ENCODE measurements at places on chromosomes 5 and 9. TPM values are rescaled to one million over a fixed set of nuclear protein-coding genes. Genes with fewer than 3 reads are reported as not detected.
A peak's percentile ranks its signal among the peaks of the same experiment; 100 is the strongest.

GRCh38 chr5:95369782-95370181 is 21.4 kb upstream of the FAM81B start:
- DNase-seq, result no peak
- no peaks in the 10 kb centered on the region for H3K27me3 ChIP-seq
- H3K36me3 ChIP-seq, result no peaks in the 10 kb centered on the region
- H3K27ac ChIP-seq, result no peak overlapping the region
- no peak overlapping the region for H3K4me3 ChIP-seq

SOX30 gene
- not detected for total RNA-seq

DNA sequence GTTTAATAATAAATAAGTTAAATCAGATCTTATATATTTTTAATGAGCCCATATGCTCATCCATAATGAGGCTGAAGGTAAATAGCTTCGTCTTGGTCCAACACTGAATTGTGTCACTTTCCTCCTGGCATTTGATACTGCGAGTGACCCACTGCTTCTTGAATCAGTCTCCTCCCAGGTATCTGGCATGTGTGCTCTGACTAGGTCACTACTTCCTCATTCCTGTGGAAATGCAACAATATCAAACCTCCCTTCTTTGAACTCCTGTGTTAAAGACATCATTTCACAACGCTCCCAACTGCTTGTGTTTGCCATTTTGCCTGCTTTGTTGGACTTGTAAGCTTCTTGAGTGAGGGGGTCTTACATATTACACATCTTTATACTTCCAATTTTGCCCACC is 157.7 kb downstream of the SLC24A2 start:
- H3K4me1 ChIP-seq, result no peaks in the 10 kb centered on the region
- H3K27ac ChIP-seq, result no peak overlapping the region
- no peaks in the 10 kb centered on the region for H3K36me3 ChIP-seq
- no peaks in the 10 kb centered on the region for H3K27me3 ChIP-seq

- DNase-seq, result no peak
- no peaks in the 10 kb centered on the region for H3K4me1 ChIP-seq
- H3K27me3 ChIP-seq, result no peaks in the 10 kb centered on the region
- H3K4me3 ChIP-seq, result no peak overlapping the region
- H3K27ac ChIP-seq, result no peak overlapping the region
- H3K36me3 ChIP-seq, result no peaks in the 10 kb centered on the region
These were observed 276.7 kb downstream of the PSAT1 start for GRCh38 chr9:78573669-78574068.

DNA sequence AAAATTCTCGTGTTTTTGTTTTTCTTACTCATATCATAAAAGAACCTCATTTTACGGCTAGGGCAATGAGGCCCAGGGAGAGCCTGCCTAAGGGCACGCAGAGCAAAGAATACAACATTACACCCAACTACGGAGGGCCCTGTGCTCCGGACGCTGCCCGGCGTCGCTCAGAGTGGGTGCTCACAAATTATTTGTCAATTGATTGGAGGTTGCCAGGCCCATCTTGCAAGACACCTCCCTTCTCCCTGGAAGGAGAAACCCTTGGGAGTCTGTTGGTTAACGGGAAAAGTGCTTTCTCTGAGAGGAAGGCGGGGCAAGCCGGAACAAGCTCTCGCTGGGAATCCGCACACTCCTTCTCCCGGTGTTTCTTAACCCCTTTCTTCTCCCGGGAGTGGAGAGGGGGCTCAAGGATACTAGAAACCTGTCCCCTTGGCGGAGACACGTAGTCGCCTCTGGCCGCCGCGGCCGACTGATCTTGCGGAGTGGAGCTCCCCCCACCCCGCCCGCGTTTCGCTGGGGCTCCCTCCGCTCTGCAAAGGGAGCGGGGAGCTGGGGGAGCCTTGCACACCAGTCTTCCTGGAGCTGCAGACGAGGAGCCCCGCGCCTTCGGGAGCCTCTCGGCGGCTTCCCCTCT is 599.3 kb upstream of the SGCD start:
- H3K27ac ChIP-seq, result no peak overlapping the region
- H3K4me3 ChIP-seq, result peak overlapping the region; percentile 25
- H3K27me3 ChIP-seq, result peaks cover 8% of the 10 kb centered on the region
- no peaks in the 10 kb centered on the region for H3K4me1 ChIP-seq
- no peaks in the 10 kb centered on the region for H3K36me3 ChIP-seq

DNA sequence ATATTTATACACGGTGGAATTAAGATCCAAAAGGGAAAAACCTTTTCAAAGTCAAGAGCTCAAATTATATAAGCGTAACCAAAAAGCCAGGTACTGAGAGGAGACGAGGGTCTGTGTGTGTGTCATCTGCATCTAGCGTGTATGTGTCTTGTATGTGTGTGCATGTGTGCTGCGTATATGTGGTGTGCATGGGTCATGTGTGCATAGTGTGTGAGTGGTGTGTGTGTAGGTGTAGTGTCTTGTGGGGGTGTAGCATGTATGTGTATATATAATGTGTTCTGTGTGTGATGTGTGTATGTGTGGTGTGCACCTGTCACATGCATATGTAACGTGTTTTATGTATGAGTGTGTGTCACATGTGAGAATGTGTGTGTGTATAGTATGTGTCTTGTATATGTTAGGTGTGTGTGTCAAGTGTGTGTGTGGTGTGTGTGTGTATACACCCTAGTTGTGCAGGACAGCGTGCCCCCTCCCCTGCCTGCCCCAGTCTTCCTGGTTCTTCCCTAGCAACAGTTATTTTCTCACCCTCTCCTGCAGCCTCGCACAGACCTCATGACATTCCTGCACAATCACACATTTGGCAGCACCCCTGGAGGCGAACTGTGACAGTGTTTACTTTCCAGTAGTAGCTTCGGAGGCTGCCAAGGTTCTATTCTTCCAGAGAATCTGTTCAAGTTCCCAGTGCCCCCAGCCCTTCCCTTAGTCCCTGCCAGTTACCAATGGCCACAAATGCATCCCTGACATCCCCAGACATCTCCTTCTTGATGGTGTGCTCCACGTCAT is 27.1 kb upstream of the TNIP1 start:
- peak overlapping the region; percentile 67 for H3K27ac ChIP-seq
- peak; percentile 89 for DNase-seq
- H3K4me3 ChIP-seq, result no peak overlapping the region
- H3K36me3 ChIP-seq, result peaks cover 25% of the 10 kb centered on the region
- H3K4me1 ChIP-seq, result no peaks in the 10 kb centered on the region

STPG3 gene
- total RNA-seq, result not detected

PRRX2 gene
- not detected for total RNA-seq

TRIP13 gene
- total RNA-seq, result 0.49 TPM

DNA sequence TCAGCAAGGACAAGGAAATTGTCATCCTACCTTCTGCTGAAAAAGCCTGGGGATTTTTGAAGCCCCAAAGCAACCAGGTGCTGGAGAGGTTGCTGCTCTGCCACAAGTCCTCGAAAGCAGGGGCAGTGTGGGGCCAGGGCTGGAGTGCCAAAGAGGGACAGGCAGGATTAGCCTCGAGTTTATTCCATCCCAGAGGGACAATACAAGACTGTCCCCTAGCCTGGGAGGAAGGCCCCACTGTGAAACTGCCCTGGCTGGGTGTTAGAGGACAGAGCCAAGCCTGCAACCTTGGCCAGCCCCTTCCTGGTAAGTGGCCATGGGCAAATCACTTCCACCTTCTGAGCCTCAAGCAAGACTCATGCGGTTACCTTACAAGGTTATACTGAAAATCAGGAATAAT is 55.1 kb downstream of the WHRN start:
- H3K4me3 ChIP-seq, result no peak overlapping the region
- no peak for DNase-seq
- H3K4me1 ChIP-seq, result no peaks in the 10 kb centered on the region
- H3K36me3 ChIP-seq, result no peaks in the 10 kb centered on the region
- H3K27ac ChIP-seq, result no peak overlapping the region
- no peaks in the 10 kb centered on the region for H3K27me3 ChIP-seq

DNA sequence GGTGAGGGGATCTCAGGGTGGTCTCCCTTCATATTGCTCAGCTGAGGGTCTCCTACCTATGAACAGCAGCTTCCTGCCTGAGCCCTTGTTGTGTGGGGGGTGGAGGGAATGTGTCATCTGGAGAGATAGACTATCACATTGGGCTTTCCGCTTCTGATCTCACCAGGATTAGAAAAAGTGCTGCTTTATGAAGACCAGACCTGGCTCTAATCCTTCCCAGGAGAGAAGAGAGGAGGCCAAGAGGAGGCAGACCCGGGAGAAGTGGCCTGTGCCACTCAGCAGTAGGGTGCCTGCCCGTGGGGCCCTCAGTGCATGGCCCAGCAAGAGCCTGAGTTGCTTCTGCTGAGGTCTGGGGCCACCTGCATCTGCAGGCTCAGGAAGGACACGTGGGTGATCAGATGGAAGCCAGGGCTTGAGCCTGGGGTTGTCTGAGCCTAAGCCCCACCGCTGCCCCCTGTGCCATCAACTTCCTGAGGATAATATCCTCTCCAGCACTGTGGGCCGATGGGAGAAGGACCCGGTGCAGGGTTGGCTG is 22.1 kb upstream of the COL5A1 start:
- DNase-seq, result no peak
- H3K36me3 ChIP-seq, result no peaks in the 10 kb centered on the region
- no peak overlapping the region for H3K27ac ChIP-seq
- H3K4me1 ChIP-seq, result no peaks in the 10 kb centered on the region

- no peak overlapping the region for H3K4me3 ChIP-seq
- H3K27me3 ChIP-seq, result no peaks in the 10 kb centered on the region
- H3K4me1 ChIP-seq, result peaks cover 12% of the 10 kb centered on the region
- DNase-seq, result no peak
- H3K36me3 ChIP-seq, result no peaks in the 10 kb centered on the region
These were observed 4.2 kb downstream of the ADAM19 start for GRCh38 chr5:157571357-157571827.

GRCh38 chr5:159262472-159262858 is 625 bp upstream of the UBLCP1 start:
- peak overlapping the region; percentile 80 for H3K27ac ChIP-seq
- H3K27me3 ChIP-seq, result no peaks in the 10 kb centered on the region
- peak overlapping the region; percentile 87 for H3K4me3 ChIP-seq

- H3K4me1 ChIP-seq, result no peaks in the 10 kb centered on the region
- H3K27me3 ChIP-seq, result no peaks in the 10 kb centered on the region
- H3K27ac ChIP-seq, result no peak overlapping the region
- DNase-seq, result no peak
- no peaks in the 10 kb centered on the region for H3K36me3 ChIP-seq
These were observed 227.7 kb downstream of the SMARCA2 start for GRCh38 chr9:2242831-2243330.

DNA sequence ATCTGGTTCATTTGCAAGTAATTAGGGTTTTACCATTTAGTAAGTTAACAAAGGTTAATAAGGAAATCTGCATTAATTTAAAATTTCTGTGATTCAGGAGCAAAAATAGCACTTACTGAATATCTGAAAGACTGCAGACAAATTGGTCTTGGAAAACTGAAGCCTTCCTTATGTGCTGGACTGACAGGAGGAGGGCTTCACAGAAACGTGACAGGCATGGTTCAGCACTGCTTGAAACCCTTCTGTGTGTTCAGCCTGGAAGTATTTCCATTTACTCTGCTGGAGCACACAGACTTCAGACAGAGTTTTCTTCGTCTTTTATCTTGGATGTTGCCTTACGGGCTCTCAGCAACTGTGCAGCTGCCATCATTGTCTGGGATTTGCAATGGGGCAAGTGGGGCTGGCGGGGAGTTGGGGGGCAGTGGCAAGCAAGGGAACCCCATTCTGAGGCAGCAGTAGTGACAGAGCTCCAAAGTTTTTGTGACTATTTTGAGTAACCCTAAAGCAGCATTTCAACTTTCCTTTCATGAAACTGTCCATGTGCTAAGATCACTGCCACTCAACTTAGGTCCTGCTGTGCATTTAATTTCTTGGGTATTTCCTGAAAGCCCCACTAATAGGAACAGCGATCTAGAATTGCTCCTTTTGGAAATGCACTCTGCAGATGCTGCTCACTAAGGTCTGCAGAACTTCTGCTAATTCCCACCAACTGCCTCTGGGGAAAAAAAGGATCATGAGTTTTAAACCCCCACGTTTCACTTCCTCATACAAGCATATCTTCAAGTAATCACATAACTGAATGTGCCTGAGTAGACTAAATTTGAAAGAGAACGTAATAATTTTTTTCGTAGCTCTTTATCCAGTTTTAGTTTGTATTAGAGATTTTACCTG is 56.6 kb downstream of the KCNN2 start:
- no peak overlapping the region for H3K27ac ChIP-seq
- no peak for DNase-seq
- no peaks in the 10 kb centered on the region for H3K36me3 ChIP-seq
- H3K4me3 ChIP-seq, result no peak overlapping the region
- peaks cover 36% of the 10 kb centered on the region for H3K4me1 ChIP-seq

DNA sequence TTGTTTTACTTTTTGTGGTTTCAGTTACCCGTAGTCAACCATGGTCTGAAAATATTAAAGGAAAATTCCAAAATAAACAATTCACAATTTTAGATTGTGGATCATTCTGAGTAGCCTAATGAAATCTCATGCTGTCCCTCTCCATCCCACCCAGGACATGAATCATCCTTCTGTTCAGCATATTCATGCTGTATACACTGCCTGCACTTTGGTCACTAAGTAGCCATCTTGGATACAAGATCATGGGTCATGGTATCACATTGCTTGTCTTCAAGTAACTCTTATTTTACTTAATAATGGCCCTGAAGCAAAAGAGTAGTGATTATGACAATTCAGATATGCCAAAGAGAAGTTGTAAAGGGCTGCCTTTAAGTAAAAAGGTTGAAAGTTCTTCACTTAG is 536.5 kb upstream of the ACO1 start:
- no peak overlapping the region for H3K27ac ChIP-seq
- no peaks in the 10 kb centered on the region for H3K36me3 ChIP-seq
- H3K4me3 ChIP-seq, result no peak overlapping the region
- no peak for DNase-seq

F2RL1 gene
- total RNA-seq, result 12.5 TPM

DNA sequence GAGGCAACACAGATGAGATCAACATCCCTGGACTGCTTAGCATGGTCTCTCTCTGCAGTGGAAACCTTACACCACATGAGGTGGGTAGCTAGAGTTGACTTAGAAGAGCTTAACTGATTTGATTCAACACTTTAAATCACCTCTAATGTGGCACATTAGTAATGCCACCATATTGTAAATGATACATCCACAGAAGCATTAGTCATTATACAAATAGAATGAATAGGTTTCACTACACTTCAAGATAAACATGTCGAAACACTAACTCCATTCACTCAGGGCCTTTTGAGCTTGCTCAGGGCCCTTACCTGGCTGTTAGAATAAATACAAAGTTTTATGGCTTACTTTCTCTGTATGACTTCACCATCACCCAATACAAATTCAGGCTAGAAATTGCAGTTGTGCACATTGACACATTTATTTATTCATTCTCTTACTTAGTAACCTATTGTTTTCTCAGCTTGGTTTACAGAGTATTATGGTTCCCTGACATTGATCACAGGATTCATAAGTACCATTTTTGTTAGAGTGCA is 9.3 kb upstream of the SMAD5 start:
- no peaks in the 10 kb centered on the region for H3K36me3 ChIP-seq
- H3K27me3 ChIP-seq, result no peaks in the 10 kb centered on the region
- H3K27ac ChIP-seq, result peak overlapping the region; percentile 26
- DNase-seq, result no peak
- no peaks in the 10 kb centered on the region for H3K4me1 ChIP-seq
- no peak overlapping the region for H3K4me3 ChIP-seq

ZNF79 gene
- total RNA-seq, result 2.9 TPM

All from right lobe of liver (tissue), 6 donors.